ENCODE measurements at places on chromosomes 7 and 10.
A peak's percentile ranks its signal among the peaks of the same experiment; 100 is the strongest.

DNA sequence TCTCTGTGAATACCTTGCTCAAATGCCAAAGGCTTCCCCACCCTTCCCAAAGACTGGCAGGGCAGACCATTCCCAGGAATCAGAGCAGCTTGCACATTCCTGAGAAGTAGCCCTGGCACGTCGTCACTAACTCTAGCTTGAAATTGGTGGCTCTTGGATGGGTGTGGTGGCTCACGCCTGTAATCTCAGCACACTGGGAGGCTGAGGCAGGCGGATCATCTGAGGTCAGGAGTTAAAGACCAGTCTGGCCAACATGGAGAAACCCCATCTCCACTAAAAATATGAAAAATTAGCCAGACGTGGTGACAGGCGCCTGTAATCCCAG, 108.2 kb upstream of the MPP7 start:
- no peak overlapping the region for H3K4me3 ChIP-seq
- DNase-seq: no peak
- H3K27me3 ChIP-seq: no peaks in the 10 kb centered on the region

- H3K4me3 ChIP-seq: no peak overlapping the region
- no peak for DNase-seq
- no peak overlapping the region for H3K27ac ChIP-seq
- H3K4me1 ChIP-seq: no peaks in the 10 kb centered on the region
- no peaks in the 10 kb centered on the region for H3K27me3 ChIP-seq
Measured at GRCh38 chr7:135151533-135151932, 3.7 kb downstream of the TMEM140 start.

- H3K4me3 ChIP-seq: peak overlapping the region; percentile 34
- H3K4me1 ChIP-seq: no peaks in the 10 kb centered on the region
- H3K27me3 ChIP-seq: no peaks in the 10 kb centered on the region
- no peak for DNase-seq
- H3K36me3 ChIP-seq: no peaks in the 10 kb centered on the region
Measured at GRCh38 chr7:25496476-25497368, 268.4 kb upstream of the NPVF start.

- H3K36me3 ChIP-seq: no peaks in the 10 kb centered on the region
- no peak overlapping the region for H3K27ac ChIP-seq
- DNase-seq: no peak
- H3K4me1 ChIP-seq: no peaks in the 10 kb centered on the region
- no peaks in the 10 kb centered on the region for H3K27me3 ChIP-seq
- no peak overlapping the region for H3K4me3 ChIP-seq
Measured at GRCh38 chr10:116098411-116099022, 174.5 kb downstream of the GFRA1 start.

Measured in breast epithelium (tissue), 4 donors.